CD8-positive, alpha-beta memory T cell (primary cell): ENCODE measurements at places on chromosomes 6 and 20. TPM values are rescaled to one million over a fixed set of nuclear protein-coding genes. Genes with fewer than 3 reads are reported as not detected.

GRCh38 chr6:12450467-12450866 lies 160.3 kb downstream of the EDN1 start:
- no peak overlapping the region for H3K4me3 ChIP-seq
- H3K4me1 ChIP-seq: no peaks in the 10 kb centered on the region
- H3K27me3 ChIP-seq: no peaks in the 10 kb centered on the region
- DNase-seq: no peak
- no peak overlapping the region for H3K27ac ChIP-seq

GRCh38 chr6:34020807-34021553 lies 124.9 kb downstream of the GRM4 start:
- H3K4me3 ChIP-seq: no peak overlapping the region
- H3K27me3 ChIP-seq: no peaks in the 10 kb centered on the region
- H3K4me1 ChIP-seq: no peaks in the 10 kb centered on the region
- no peak overlapping the region for H3K27ac ChIP-seq
- no peak for DNase-seq

- no peak for DNase-seq
- no peaks in the 10 kb centered on the region for H3K36me3 ChIP-seq
- peaks cover 6% of the 10 kb centered on the region for H3K4me1 ChIP-seq
These were observed 163.7 kb downstream of the RALGAPA2 start for GRCh38 chr20:20548527-20549266.

Gene RAET1G
- not detected for polyA plus RNA-seq

- H3K27me3 ChIP-seq: no peaks in the 10 kb centered on the region
- DNase-seq: no peak
- peaks cover 3% of the 10 kb centered on the region for H3K36me3 ChIP-seq
These were observed 12.1 kb downstream of the ACSS2 start for GRCh38 chr20:34888468-34888867.

DNA sequence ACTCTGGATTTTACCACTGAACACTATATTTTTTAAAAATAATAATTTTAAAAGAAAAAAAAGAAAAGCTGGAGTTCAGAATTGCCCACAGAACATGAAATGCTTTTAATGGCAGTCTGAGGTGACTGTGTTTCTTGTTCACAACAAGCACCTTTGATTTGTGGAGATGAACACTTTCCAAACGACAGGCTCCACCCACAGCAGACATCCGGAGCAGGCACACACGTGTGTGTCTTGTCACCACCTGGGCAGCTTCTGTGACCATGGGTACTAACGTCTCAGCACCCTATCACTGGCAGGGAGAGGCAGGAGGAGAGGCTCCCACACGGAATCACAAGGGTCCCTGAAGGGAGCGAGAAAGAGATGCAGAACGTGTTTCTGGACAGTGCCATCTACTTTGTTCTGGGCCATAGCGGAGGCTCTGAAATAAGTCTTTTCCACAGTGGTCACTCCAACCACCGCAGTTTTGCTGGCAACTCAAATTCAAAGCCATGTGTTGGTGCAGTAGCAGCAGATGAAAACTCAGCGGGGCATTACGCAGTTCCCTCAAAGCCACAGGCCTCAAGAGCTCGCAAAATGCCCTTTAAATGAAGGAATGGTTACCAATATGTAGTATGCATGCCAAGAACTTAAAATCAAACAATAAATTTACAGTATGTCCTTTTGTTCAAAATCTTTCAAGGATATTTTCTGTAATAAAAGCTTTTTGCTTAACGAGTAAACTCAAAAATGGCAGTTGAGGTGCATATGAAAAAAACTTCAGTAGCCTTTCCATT lies 242.2 kb downstream of the FOXC1 start:
- H3K4me1 ChIP-seq: no peaks in the 10 kb centered on the region
- H3K4me3 ChIP-seq: no peak overlapping the region
- H3K27me3 ChIP-seq: no peaks in the 10 kb centered on the region
- DNase-seq: no peak
- H3K27ac ChIP-seq: no peak overlapping the region
- H3K36me3 ChIP-seq: no peaks in the 10 kb centered on the region
